CD4-positive, alpha-beta T cell treated with Interferon alpha-2 for 1 hour (primary cell): ENCODE measurements at places on chromosomes 16 and 17.

DNA sequence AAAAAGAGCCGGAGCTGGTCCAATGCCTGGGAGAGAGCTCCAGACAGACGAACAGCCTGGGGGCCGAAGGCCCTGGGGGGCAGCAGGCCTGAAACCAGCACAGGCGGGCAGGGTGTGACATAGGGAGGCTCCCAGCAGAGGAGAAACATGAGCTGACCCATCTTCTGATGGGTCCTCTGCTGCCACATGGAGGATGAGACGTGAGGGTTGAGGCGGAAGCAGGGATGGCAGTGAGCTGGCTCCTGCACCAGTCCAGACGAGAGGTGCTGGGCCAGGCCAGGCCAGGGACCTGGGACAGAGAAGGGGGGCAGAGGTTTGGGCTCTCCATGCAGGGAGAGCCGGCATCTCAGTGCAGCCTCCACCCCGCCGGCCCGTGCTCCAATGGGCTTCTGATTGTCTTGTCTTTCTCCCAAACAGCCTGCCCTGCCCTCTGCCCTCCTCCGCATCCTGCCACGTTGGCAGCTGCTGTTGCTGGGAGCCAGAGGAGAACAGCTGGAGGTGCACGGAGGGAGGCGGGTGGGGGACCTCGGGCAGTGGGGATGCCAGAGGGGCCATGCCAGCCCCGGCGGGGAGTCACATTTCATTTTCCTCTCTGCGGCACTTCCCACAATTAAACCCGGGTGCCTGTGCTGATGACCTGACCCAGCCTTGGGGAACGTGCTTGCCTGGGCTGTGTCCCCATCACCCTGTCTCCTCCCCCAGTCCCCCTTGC, 139.1 kb upstream of the GSE1 start:
- no peak for DNase-seq

DNA sequence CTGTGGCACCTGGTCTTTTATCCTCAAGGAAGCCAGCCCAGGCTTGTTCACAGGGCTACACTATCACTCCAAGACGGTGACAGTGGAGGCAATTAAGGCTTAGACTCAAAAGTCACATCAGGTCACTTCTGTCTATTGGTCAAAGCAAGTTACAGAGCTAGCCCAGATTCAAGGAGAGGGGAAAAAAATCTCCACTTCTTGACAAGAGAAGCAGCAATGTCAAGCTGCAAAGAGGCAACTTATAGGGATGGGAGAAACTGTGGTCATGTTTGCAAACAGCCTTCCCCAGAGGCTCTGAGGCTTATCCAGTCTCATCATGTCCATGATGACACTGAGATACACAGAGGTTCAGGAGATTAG, 31.6 kb downstream of the SERPINF1 start:
- no peak for DNase-seq

- no peak for DNase-seq
These were observed 10.0 kb upstream of the CCL23 start for GRCh38 chr17:36027761-36028160.

DNA sequence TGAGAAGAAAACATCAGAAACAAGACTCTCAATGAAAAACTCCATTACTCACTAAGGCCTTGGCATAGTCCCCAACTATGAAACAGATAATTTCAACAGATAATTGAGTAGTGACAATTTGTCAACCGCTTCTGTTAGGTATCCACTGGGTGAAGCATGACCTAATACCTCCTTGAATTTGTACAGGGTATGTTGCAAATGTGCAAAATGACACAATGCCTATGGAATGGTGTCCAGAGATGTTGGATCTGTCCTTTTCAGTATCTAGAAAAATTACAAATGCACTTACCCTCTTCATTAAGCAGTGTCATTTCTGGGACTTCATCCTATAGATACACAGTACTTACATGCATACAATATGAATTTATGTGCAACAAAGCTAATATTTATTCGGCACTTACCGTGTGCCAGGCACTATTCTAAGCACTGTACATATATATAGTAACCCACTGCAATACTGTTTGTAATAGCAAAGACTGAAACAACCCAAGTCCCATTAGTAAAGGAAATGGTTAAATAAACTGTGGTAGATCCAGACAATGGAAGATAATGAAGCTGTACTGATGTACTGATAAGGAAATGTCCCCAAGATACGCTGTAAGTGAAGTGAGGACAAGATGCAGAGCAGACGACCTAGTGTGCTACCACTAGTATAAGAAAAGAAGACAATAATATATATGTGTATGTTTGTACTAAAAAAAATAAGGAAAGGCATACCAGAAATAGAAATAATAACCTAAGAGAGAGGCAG, 21.4 kb upstream of the SLC6A4 start:
- DNase-seq = no peak

GRCh38 chr16:9033125-9033830, 58.2 kb upstream of the HAPSTR1 start:
- DNase-seq = no peak

DNA sequence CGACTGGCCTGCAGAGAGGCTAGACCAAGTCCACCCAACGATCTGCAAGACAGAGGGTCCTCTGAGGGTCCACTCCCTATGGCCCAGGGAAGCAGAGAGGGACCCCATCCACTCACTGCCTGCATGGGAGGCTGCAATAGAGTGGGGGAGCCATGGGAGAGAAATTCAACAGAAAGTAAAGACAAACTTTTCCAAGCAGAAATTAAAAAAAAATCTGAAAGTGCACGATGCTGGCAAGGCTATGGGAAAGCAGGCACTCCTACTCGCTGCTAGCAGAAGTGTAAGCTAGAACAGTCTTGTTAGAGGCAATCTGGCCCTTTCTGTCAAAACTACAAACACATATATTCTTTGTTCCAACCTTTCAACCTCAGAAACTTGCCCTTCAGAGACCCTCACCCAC, 85.4 kb downstream of the GAS7 start:
- no peak for DNase-seq

DNA sequence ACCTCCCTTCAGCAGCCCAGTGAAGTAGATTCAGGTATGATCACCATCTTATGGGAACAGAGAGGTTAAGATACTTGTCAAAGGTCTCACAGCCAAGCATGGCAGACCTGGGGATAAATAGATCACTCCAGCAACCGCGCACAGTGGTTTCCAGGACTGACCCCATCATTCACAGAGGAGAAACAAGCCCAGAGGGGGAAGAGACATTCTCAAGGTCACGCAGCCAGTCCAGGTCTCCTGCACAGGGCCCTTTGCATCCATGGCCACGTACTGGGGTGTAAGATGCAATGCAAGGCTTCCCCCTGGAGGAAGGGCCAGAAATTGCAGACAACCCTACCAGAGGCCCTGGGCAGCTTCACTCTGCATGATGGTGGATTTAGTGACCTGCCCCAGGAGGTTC, 19.9 kb downstream of the TLE7 start:
- DNase-seq = peak; percentile 19

- no peak for DNase-seq
These were observed 6.2 kb downstream of the ACE start for GRCh38 chr17:63483038-63483437.

DNA sequence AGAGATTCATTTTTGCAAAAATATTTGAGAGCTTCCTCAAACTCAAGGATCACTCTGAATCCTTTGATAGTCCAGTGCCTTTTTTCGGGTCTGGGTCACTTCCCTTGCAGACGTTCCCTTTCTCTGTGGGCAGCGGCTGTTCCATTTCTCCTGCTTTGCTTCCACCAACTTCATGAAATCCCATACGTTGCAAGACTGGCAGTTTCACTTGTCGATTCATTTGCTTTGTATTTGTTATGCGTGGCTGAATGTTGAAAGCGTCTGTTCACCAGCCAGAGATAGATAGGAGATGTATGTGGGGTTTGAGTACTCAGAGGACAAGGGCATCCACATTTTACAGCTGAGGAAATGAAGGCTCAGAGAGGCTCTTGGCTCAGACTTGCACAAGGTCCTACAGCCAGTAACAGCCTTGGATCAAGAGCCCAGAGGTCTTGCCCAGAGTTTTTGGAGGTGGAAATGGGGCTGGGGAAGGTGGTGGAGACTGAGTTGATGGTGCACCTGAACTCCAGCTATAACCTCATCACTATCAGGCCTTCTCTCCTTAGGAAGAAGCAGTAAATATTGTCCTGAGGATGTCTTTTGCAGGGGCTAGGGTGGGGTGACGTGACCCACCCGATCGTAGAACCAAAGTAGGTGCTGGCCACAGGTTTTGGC, 1.3 kb upstream of the CCDC102A start:
- no peak for DNase-seq

DNA sequence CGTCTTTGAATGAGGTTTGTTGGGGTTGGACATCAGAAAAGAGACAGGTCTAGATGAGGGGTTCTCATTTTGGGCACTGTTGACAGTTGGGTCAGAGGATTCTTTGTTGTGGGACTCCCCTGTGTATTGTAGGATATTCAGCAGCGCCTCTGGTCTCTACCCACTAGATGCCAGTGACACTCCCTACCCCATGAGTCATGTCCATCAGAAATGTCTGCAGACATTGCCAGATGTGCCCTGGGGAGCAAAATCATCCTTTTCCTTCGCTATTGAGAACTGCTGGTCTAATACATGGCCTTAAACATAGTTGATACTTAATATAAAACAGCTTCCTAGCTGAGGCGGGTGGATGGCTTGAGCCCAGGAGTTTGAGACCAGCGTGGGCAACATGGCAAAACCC, 3.1 kb downstream of the ABAT start:
- no peak for DNase-seq

GRCh38 chr16:84191466-84191865, 509 bp downstream of the ADAD2 start:
- no peak for DNase-seq

- DNase-seq = no peak
These were observed 129.5 kb downstream of the ABCC6 start for GRCh38 chr16:16093628-16094332.

DNA sequence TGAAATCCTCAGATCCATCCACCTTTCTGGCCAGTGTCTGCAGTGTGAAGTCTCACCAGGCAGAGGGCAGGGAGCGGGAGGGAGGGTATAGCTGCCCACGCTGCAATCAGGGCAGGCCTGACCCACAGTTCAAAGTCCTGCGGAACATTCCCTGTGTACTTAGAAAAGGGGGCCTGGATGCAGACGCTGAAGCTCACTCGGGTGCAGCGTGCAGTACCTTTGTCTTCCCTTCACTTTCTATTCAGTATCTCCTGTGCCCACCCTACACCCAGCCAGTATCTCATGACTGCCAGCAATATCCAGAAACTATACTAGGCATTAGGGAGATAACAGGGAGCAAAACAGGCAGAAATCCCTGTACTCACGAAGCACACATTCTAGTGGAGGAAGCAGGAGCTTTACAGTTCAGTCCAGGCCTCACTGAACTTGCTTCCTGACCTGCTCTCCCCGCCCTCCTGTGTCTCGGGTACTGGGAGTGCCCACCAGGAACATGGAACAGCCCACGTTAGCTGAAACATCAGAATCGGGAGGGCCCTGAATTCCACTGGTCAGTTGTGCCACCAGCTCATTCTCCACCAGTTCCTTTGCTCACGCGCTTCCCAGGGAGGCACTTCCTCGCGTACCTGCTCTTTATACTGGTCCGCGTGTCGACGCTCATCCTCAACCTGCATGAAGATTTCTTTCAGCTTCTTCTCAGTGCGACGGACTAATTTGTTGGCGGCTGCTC, 42.2 kb downstream of the NDEL1 start:
- no peak for DNase-seq

GRCh38 chr17:43613917-43614316, 47.8 kb downstream of the MEOX1 start:
- no peak for DNase-seq
